ENCODE measurements at places on chromosomes 6 and 20.

DNA sequence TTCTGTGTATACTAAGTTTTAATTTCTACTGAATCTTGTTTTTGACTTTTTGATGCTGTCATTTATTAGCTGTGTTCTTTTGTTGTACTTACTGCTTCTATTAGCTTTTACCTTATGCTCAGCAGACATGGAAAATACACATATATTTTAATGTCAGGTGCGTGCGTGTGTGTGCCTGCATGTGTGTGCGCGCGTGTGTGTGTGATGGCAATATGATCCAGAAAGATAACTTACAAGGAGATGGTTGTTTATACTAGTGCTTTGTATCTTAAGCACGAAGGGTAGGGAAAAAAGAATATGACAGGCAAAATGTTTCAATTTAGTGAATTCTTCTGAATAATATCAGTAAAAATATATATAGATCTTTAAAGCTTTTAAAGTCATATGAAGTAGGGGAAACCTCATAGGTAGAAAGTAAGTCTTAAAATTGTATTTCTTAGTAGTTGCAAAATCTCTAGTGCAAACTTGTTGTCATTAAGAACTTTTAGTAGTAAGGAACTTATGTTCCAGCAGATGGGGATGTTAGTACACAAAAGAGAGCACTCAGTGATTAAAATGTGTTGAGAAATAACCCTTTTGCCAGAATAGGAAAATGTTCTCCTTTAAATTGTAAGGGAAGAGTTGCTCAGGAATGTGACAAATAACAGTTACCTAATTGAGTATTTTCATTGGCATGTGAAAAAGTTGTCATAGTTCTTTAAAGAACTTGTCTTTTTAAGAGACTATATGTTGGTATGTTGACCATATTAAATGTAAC, 13.2 kb downstream of the QKI start:
- no peak for DNase-seq

DNA sequence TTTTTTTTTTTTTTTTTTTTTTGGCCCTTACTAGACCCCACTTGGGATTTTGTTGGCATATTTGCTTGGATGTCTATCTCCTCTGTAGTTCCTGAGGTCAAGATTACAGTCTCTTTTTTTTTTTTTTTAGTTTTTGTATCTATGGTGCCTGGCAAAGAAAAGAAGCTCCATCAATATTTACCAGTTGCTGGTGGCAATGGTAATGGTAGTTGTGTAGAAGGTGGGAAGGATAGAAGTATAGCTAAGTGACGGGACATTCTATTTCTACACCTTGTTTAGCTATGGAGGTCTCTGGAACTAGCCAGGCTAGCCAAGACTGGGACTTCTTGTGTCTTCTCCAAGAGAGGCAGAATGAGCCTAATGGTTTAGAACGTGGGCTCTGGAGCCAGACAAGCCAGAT, 42.2 kb upstream of the TNFAIP3 start:
- DNase-seq, result no peak

GRCh38 chr6:127058027-127058426, 60.4 kb upstream of the RSPO3 start:
- DNase-seq, result no peak

DNA sequence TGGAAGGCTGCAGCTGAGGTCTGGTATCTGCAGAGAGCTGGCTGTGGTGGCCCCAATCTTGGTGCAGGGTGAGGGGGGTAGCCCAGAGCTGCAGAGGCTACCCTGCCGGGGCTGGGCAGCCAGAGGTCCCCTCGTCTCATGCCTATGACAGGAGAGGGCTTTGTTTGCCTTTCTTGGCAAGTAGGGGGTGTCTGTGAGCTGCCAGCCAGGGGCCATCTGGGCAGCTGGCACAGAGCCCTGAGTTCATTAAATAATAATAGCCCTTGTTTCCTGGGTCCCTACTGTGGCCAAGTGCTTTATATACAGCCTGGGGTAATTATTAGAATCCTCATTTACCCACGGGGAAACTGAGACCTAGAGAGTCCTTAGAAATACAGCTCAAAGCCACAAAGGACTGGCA, 66.6 kb downstream of the EZR start:
- no peak for DNase-seq

- DNase-seq, result no peak
Observed at GRCh38 chr6:132907914-132908313, 93.5 kb downstream of the RPS12 start.
